Prostate gland (tissue), 2 donors: ENCODE measurements at places on chromosomes 5 and 9.

GRCh38 chr9:113997610-113998009 is 80.5 kb downstream of the AMBP start:
- no peak for DNase-seq

- DNase-seq: peak; percentile 61
These were observed 102.1 kb downstream of the TMEM174 start for GRCh38 chr5:73274881-73275663.

GRCh38 chr9:120261419-120261818 is 318.5 kb downstream of the CDK5RAP2 start:
- no peak for DNase-seq

- no peak for DNase-seq
These were observed 222.9 kb upstream of the EFNA5 start for GRCh38 chr5:107893642-107894041.

DNA sequence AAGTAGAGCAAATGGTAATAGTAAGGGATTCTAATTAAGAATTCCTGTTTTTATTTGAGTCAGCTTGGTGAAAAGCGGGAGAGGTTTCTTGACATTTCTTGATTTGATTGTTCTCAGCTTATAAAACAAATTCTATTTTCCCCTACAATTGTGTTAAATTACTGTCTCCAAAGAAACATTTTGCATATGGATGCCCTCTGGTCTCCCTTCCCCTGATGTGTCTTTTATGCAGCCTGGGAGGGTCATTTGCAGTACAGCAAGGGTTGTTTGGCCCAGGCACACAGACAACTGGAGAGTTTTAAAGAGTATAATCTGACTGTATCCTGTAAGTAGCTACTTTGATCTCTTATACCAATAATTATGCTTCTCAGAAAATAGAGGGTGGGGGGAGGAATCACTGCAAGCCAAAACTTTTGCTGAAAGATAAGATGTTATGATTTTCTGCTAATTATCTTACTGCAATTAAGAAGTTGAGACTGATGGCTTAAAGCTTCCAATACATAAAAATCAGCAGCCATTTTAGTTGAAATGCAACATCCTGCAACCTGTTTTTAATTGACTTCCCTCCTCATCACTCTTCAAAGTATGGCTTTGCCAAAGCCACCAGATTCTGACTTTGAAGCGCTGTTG is 204.1 kb upstream of the SEMA6A start:
- no peak for DNase-seq

DNA sequence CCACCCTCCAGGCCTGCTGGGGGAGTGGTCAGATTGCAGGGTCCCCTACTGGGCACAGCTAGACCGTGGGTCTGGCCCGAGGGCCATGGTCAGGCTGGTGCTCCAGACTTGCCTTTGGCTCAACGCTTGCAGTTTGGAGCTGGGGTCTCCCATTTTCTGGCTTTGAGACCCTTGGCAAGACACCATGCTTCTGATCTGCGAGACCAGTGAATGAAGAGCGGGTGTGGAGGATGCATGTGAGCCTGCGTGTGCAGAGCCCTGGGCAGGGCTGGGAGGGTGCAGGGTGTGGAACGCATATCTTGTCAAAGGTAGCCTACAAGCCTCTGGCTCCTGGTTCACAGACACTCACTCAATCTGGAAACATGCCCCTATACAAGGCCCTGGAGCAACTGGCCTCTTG is 6.1 kb upstream of the MRNIP start:
- DNase-seq: no peak

GRCh38 chr9:124218438-124218982 is 39.2 kb upstream of the NEK6 start:
- no peak for DNase-seq

GRCh38 chr9:36905101-36906066 is 128.7 kb downstream of the PAX5 start:
- no peak for DNase-seq

DNA sequence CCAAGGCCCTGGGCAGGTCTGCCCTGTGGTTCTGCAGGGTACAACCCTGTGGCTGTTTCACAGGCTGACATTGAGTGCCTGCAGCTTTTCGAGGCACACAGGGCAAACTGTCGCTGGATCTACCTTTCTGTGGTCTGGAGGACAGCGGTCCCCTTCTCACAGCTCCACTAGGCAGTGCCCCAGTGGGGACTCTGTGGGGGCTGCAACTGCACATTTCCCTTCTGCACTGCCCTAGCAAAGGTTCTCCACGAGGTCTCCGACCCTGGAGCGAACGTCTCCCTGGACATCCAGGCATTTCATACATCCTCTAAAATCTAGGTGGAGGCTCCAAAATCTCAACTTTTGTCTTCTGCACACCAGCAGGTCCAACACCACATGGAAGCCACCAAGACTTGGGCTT is 1645.2 kb upstream of the CDH6 start:
- no peak for DNase-seq

- no peak for DNase-seq
These were observed 17.4 kb upstream of the ENTREP1 start for GRCh38 chr9:69307446-69308205.

DNA sequence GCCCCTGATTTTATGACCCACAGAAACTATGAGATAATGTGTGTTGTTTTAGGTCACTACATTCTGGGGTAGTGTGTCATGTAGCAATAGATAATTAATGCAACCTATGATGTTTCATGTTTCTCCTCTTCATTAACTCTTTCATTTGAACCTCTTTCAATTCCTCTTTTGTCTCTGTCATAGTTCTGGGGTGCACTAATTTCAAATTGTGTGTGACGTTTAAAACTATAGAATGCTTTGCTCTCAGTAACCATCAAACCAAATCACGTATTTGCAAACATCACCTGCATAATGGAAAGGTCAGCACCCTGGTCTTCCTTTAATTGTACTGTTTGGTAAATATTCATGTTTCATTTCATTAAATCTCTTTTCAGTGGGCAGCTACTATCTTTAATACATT is 621.6 kb downstream of the TLR4 start:
- no peak for DNase-seq

DNA sequence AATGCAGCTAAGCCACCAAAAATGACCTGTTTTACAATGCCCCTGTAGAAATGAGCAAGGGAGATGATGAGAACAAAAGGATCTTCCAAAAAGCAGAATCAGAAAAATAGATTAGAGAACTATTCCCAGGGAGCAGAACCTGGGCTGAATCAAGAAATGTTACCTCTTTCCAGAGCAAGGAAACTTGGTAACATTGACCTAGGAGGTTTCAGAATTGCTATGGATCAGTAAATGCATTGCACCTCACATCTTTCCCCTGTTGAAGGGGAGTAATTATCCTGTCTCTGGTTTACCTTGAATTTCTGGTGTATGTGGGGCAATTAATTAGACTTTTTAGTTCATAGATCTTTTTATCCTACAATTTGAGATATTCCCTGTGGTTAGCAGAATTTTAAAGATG is 151.2 kb upstream of the RAI14 start:
- no peak for DNase-seq

DNA sequence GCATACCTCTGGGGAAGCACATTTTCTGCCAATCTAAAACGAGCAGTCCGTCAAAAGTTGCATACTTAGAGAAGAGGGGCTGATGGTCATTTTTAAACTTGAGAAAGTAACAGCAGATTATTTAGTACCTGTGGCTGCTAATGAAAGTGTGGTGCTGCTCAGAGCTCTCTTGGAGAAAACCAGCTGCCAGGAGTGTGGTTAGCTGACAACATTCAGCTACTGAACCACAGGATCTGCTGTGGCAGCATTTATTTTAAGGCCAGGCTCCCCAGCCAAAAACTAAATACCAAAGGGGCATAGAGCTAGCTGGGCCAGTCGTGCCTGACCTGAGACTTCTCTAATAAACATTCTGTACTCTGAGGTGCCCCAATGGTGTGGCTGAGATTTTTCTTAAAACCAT is 203.6 kb downstream of the EDIL3 start:
- no peak for DNase-seq

DNA sequence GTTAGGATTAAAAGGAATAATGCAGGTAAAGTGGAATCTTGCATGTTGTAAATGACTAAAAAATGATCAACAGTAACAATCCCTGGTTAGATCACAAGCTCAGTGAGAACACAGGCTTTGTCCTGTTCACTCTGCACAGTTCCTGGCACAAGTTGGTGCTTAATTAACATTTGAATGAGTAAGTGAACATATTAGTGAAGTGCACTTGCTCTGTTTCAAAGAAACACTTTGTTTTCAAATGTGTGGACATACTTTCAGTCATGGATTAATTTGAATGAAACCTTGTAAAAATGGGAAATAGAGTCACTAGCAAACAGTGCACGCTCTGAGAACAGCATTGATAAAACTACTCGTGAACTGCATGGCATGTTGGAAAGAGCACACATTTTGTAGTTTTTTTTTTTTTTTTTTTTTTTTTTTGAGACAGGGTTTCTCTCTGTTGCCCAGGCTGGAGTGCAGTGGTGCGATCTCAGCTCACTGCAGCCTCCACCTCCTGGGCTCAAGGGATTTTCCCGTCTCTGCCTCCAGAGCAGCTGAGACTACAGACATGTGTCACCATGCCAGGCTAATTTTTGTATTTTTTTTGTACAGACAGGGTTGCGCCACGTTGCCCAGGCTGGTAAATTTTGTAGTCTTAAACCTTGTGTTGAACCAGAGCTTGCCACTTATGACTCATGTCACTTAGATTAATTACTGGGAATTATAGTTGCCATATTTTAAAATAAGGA is 159.9 kb downstream of the LURAP1L start:
- DNase-seq: no peak

DNA sequence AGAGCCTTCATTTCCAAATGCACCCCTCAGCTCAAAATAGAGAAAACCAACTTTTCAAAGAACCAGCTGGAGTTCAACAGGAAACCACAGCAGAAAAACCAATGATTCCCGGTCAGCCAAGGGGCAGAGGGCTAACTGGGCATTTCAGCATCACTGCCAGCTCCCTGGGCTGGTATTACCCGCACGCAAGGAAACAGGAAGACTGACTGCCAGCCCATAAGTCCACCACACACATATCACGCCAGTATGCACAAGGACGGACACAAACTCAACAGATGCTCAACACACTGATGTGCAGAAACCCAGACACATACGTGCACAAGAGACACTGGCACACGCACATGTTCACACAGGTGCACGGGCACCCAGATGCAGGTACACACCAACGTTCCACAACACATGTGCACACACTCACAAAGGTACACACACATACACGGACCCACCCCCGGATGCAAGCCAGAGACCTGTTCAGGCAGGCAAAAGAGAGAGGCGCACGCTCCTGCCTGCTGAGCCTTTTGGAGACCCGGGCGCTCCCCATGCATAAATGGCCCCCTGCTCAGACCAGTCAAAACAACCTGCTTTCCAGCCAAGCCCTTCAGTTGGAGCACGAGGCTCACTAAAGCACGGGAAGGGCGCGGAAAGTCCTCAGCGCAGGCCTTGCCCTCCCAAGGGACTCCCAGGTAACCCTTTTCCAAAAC is 2.1 kb downstream of the ADAMTS2 start:
- no peak for DNase-seq

GRCh38 chr5:94361832-94362796 is 256.3 kb downstream of the KIAA0825 start:
- no peak for DNase-seq

- no peak for DNase-seq
These were observed 146.1 kb upstream of the ZNF462 start for GRCh38 chr9:106716820-106717219.

DNA sequence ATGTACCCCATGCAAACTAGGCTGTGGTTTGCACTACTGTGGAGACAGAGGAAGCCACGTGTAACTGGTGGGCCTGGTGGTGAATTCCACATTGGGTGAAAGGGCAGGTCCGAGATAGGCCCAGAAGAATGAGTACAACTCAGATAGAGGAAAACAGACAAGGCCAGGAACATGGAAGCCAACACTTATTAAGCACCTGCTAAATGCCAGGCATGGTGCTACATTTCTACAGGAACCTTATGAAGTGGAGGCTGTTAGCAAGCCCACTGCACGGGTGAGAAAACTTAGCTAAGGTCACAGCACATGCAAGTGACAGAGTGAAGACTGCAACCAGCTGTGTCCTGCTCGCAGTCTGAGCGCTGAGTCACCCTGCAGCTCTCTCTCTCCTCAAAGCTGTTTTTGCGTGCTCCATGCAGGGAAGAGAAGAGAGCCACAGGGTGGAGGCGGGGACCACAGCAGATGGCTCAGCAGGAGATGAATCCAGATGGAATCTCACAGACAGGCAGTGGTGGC is 65.5 kb upstream of the SPTLC1 start:
- DNase-seq: no peak

- no peak for DNase-seq
These were observed 101.6 kb downstream of the TENT4A start for GRCh38 chr5:6814816-6815215.

DNA sequence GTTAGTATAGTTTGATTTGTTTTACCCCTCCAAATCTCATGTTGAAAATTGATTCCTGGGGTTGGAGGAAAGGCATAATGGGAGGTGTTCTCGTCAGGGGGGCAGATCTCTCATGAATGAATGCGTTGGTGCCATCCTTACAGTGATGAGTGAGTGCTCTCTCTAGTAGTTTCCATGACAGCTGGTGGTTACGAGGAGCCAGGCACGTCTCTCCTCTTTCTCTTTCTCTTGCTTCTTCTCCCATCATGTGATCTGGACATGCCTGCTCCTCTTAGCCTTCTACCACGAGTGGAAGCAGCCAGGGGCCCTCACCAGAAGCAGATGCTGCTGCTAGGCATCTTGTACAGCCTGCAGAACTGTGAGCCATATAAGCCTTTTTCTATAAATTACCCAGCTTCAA is 454.1 kb downstream of the EFNA5 start:
- DNase-seq: no peak

DNA sequence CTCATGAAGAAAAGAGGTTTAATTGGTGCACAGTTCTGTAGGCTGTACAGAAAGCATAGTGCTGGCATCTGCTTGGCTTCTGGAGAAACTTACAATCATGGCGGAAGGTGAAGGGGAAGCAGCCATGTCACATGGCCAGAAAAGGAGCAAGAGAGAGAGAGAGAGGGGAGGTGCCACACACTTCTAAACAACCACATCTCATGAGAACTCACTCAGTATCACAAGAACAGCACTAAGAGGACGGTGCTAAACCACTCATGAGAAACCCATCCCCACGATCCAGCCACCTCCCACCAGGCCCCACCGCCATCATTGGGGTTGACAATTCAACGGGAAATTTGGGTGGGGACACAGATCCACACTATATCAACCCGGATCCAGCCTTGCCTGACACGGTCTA is 28.8 kb upstream of the IER5L start:
- no peak for DNase-seq

- no peak for DNase-seq
These were observed 6.6 kb downstream of the SLC46A2 start for GRCh38 chr9:112884101-112884500.

- no peak for DNase-seq
These were observed 190.5 kb downstream of the TTLL11 start for GRCh38 chr9:121902461-121903135.

GRCh38 chr5:134451936-134452505 is 40.3 kb upstream of the CDKN2AIPNL start:
- peak; percentile 34 for DNase-seq
